Activated CD8-positive, alpha-beta memory T cell treated with anti-CD3 and anti-CD28 coated beads for 1 hour (primary cell): ENCODE measurements at places on chromosomes 6 and 20.

DNA sequence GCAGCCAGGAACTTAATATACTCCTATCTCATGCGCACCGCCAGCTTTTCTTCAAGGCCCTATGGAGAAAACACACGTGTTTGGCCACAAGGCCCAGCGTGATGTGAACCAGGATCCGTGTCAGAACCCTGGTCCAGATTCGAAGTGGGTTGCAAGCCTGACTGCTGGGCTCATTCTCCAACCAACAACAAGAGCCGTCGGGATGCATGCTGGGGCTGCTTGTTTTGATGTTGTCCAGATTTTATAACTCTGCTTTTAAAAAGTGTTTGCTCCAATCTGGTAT, 463 bp upstream of the SLC22A2 start:
- DNase-seq, result no peak

DNA sequence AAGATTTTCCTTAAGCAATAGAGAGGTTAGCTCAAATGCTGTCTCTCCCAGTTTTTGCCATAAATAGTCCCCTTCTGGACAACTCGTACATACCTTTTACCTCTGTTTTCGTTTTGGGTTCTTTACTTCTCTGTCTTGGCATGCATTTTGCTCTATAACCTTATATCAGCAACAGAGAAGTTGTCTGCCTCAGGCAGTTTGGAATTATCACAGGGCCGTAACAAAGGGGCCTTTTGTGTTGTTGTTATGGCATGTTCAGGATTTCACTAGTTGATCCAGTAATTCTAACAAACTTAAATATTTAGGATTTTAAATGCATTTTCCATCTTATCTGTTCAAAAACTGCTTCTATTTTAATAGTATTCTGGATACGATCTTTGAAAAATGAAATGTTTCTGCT, 259.8 kb downstream of the CD109 start:
- no peak for DNase-seq

DNA sequence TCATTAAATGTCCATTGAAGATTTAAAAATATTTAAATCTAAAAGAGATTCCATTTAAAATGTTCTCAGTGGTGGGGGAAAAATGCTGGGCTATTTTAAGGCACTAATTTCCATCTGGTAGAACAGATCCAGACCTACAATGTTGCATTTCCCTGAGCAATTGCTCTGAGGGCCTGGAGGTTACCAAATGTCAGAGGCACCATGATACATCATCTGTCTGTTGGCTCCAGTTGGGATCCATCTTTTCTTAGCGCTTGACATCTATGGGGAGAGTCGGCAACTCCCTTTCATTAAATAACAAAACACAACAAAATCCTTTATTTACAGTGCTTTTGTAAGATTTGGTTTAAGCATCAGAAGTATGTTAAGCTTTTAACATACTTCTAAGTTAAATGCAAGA, 224.5 kb downstream of the FOXC1 start:
- DNase-seq, result no peak

GRCh38 chr6:16183187-16183664, 54.3 kb downstream of the MYLIP start:
- DNase-seq, result no peak

- DNase-seq, result no peak
These were observed 322.8 kb downstream of the CD109 start for GRCh38 chr6:74018825-74019224.

DNA sequence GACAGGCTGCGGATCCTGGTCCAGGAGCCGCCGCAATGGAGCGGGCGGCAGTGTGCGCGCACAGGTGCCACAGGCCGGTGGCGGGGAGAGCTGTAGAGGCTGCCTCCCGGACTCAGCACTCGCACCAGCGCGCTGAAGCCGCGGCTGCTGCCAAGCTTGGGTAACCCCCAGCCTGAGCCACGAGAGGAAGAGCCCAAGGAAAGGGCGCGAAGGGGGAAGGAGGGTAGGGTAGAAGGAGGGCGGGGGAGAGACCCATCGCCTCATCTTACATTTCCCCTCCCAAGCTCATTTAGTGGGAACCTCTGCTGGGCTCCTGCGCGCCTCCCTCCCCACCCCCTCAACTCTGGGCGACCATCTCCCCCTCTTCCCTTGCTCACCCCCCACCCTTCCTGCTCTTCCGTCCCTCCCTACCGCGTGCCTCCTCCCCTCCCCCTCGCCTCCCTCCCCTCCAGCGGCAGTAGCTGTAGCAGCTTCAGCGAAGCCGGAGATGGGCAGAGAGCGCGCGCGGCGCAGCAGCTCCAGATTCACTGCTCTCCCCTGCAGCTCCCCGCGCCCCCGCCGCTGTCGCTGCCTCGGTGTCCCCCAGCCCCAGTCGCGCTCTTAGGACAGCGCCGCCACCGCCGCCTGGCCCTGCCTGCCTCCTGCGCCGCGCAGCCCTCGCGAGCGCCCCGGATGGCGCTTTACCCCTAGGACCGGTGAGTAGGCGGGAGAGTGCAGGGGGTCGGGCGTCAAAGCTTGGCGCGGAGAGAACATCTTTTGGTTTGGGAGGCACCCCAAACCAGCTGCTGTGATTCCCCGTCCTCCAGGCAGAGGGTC, at the start of gene FUT9:
Gene FUT9 (plus strand): TSS at position 457 of the 816 bp plus-strand sequence. CDS start 187,182 bp downstream, outside the sequence.
- DNase-seq, result no peak

- DNase-seq, result no peak
These were observed 15.3 kb upstream of the ABRACL start for GRCh38 chr6:139013185-139013800.

- no peak for DNase-seq
These were observed 804.5 kb upstream of the CITED2 start for GRCh38 chr6:140178935-140179334.

DNA sequence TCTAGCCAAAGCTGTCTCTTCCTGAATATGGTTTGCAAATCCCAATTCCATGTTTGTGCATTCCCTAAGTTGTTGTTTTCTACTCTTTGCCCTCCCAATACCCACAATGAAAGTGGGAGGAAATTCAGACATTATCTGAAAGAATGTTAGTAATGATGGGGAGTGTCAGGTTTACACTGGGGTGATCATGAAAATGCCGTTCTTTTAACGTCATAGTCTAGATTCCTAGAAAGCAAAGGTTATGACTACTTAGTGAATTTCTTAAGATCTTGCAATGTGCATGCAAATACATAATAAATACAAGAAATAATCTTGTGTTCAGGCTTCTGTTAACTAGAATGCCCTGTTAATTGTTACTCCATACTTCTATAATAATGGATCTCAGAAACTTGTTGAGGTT, 101.0 kb downstream of the LCA5 start:
- DNase-seq, result no peak
